ENCODE measurements at places on chromosomes 1 and 21.

GRCh38 chr21:35932232-35932911 is 128.0 kb downstream of the SETD4 start:
- peak; percentile 97 for DNase-seq

- DNase-seq: no peak
Observed at GRCh38 chr1:31957701-31958674, 19.8 kb upstream of the PTP4A2 start.

DNA sequence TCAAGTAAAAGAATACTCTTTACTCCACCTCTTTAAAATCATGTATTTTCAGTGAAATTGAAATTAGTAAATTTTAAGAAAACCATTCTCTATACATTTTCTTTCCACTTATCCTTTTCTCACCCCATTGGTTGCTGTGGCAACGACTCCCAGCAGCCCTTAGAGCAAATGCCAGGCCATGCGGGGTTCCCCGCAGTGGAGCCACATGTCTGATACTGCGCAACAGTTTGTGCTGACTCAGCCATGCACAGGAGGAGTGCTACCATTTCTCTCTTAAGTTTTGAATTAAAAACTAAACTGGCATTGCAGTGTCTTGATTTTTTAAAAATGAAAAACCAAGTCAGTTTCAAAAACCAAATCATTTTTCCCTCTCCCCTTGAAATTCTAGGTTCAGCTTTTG is 214.1 kb upstream of the L1TD1 start:
- DNase-seq: peak; percentile 5

- peak; percentile 51 for DNase-seq
Observed at GRCh38 chr1:154407198-154408091, 2.3 kb downstream of the IL6R start.

DNA sequence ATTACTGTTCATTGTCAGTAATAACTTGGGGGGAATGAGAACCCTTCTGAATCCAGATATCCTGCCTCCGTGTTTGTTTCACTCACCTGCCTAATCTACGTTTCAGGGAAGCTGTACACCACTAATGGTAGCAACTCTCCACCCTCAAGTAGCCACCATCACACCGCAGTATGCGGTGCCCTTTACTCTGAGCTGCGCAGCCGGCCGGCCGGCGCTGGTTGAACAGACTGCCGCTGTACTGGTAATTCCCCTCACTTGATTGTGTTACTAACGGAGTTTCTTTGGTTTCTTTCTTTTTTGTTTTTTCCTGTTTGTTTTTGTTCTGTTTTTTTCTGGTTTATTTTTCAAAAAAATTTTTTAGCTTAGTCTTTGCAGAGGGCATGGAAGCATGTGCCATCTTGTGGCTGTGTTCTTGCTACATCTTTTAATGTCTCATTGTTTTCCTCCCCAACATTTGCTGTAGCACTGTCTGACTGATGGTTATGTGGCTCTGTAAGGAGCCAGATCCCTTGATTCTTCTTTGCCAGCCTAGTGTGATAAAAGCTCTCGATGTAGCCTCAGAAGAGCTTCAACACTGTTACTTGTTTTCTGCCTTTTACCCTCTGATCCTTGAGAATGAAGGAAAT is 15.9 kb upstream of the OLFML3 start:
- DNase-seq: no peak

DNA sequence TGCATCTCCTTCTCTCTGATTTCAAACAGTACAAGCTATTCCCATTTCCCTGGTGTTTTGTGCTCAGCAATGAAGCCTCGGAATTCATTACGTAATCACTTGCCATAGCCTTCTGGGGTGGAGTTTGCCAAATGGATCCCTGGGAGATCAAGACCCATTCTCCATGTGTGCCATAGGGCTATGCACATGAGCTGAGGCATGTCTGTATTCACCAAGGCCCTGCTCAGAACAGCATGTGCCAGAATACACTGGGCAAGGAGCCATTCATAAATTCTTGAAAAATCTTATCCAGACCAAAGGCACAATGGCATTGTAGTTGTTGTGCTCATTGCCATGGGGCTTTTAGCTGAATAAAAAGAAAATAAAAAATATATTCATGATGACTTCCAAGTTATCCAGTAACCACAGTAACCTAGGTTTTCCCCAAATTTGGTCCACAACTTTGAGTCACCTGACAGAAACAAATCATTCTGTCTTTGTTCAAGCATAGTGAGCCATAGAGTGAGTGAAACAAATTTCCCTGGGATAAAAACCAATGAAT is 53.0 kb downstream of the CRB1 start:
- no peak for DNase-seq

DNA sequence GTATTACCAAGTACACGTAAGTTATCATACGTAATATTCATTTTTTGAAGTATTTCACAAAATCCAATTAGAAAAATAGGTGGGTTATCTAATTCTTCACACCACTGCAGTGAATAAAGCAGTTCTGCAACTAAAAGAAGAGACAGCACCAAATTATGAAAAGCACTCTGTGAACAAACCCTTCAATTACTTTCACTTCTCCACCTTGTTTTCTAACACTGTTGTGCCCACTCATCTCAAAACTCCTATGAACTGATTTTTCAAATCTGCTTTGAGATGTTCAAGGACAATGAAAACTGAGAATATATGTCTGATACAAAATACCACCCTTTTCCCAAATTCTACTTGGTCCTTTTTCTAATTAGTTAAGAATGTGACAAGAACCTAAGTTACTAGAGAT is 39.4 kb downstream of the LTN1 start:
- no peak for DNase-seq

- DNase-seq: peak; percentile 65
Observed at GRCh38 chr1:120178799-120179756, 2.8 kb upstream of the SEC22B start.

- no peak for DNase-seq
Observed at GRCh38 chr1:193310564-193310963, 124.2 kb upstream of the B3GALT2 start.

DNA sequence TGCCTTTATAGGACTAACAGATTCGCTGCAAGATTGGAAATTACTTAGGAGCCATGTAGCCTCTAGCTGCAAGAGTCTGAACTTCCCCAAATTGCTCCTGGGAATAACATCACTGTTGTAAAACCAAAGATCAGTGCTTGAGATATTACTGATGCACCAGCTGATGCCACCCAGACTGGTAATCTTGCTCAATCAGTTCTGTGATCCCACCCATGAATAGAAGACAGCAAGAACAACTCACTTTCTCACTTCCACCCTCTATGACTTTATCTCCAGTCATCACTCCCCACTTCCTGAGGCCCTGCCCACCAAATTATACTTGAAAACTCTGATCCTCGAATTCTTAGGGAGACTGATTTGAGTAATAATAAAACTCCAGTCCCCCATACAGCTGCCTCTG is 1011.1 kb downstream of the PLA2G4A start:
- no peak for DNase-seq

DNA sequence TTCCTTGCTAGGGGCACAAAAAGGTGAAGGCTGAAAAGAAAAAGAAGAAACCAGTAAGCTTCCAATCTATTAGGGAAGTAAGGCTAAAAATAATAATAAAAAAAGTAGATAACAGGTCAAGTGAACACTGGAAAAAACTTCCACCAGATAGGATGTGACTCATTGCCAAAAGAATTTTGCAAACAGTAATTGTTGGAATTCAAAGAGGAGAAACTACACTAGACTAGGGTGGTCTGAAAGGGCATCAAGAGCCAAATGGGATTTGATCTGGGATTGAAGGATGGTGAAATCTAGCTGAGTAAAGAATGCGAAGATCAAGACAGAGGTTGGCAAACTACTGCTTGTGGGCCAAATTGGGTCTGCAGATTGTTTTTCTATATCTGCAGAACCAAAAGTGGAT is 6.0 kb upstream of the ST6GALNAC3 start:
- DNase-seq: peak; percentile 43

- DNase-seq: no peak
Observed at GRCh38 chr1:175715742-175716141, 27.7 kb downstream of the TNR start.

DNA sequence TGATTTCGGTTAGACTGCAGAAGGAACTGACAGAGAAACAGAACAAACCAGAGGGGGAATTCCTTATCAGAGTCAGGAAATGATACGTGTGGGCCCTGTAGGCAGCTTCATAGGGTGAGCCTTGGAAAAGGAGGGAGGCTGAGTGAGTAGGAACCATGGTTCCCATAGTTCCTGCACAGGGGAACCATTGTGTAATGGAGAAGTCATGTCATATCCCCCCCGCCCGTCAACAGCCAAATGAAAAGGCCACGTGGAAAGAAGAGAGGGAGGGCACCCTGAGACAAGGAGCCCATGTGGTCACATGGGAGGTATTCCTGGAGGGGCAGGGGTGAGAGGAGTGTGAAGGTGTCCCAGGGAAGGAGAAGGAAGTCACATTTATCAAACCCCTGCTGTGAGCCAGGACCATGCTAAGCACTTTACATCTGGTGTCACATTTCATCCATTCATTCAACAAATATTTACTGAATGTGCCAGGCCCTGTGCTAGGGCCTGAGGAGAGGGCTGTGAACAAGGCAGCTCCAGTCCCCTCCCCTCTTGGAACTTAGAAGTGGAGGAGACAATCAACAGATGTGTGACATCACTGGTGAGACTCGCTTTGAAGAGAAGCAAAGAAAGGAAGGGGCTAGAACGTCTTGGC is 15.7 kb upstream of the FGR start:
- DNase-seq: peak; percentile 68

DNA sequence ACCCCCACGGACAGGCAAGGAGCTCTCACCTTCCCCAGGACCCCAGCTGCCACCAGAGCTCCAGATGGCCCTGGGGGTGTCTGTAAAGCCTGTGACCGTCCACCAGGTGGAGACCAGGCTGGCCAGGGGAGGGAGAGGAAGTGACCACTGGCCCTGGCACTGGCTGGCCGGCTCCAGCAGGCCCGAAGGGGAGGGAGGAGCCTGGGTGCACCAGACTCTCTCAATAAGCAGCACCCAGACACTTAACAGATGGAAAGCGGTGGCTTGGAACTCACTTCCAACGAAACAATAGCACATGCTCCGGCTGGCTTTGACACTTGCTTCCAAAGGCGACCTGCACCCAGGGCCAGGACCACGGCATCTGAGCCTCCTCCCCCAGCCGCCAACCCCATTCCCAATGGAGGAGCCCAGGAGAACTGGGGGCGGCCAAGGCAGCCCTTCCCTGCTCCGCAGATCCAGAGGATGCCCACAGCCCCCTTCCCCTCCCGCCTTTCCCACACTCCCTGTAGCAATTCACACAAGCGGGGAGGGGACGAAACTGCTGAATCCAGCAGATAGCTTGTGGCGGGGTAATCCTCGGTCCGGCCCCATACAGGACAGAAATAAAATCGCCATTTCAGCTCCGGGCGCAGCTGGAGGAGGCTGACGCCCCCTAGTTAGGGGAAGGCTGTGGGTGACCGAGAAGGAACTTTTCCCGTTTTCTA is 742 bp upstream of the PDE9A start:
- peak; percentile 90 for DNase-seq

GRCh38 chr1:173164686-173165085 is 42.4 kb downstream of the TNFSF4 start:
- no peak for DNase-seq

- no peak for DNase-seq
Observed at GRCh38 chr21:36882776-36883175, 83.7 kb downstream of the HLCS start.

- DNase-seq: peak; percentile 22
Observed at GRCh38 chr1:232596666-232597303, 33.1 kb downstream of the SIPA1L2 start.

- no peak for DNase-seq
Observed at GRCh38 chr1:66523562-66523961, 10.4 kb upstream of the SGIP1 start.

GRCh38 chr1:182304218-182304617 is 87.4 kb downstream of the GLUL start:
- no peak for DNase-seq

GRCh38 chr1:160169553-160170399 is 18.4 kb downstream of the ATP1A4 start:
- DNase-seq: no peak

DNA sequence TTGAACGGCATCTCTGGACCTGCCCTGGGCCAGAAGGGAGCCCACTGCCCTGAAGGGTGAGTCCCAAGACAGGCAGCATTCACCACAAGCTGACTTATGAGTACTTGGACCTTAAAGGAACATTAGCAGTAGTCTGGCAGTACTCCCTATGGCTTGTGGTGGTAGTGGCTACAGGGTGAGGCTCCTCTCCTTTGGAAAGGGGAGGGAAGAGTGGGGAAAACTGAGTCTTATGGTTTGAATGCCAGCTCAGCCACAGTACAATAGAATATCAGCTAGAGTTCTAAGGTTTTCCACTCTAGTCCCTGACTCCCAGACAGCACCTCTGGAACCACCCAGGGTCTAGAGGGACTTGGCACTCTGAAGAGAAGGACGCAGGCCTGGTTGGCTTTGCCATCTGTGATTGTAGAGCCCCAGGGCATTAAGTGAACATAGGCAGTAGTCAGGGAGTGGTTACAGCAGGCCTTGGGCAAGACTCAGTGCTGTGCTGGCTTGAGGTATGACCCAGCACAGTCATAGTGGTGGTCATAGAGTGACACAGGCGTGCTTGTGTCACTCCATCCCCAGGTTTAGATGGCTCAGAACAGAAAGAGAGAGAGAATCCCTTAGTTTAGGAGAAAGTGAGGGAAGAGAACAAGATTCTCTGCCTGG is 31.0 kb downstream of the CD53 start:
- DNase-seq: no peak

- no peak for DNase-seq
Observed at GRCh38 chr21:42179316-42179715, 39.6 kb upstream of the ABCG1 start.

GRCh38 chr1:105260001-105260400 is 1510.3 kb downstream of the AMY1C start:
- no peak for DNase-seq

DNA sequence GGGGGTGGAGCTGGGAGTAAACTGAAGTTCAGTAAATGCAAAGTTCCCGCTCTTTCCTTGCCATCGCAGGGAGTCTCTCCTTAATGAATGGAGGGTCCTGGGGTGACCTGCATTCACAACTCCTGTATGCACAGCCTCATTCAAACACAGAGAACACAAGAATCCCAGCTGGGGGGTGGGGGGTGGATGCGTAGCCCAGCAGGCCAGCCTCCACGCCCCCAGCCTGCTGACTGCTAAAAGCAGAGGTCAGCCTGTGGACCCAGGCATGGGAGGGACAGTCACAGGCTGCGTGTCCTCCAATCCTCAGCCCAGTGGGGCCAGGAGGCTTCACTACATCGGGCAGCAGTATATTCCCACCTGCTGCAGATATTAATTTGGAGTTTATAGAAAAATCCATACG is 263.1 kb downstream of the GRIK3 start:
- no peak for DNase-seq

- DNase-seq: no peak
Observed at GRCh38 chr1:233791372-233791703, 113.1 kb upstream of the SLC35F3 start.

GRCh38 chr1:8328271-8328670 is 10.4 kb downstream of the SLC45A1 start:
- no peak for DNase-seq

DNA sequence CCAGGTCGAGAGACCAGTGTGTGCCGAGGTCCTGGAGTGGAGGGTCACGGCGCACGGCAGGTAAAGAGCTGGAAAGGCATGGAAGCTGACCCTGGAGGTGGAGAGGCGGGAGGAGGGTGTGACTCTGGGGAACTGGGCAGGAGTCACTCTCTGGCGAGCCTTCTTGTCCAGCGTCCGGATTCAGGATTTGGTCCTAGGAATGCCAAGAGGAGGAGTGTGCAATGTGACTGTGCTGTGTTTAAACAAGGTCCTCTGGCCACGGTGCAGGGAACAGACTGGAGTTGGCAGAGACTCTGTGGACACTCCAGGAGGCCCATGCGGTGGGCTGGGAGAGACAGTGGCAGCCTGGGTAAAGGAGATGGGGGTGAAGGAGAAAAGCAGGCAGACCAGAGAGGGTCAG is 64.2 kb upstream of the CASZ1 start:
- DNase-seq: no peak

All from mesenchymal stem cell (in vitro differentiated cells and primary cell).